Temporal lobe (tissue), 4 donors: ENCODE measurements at places on chromosomes 6 and 20. TPM values are rescaled to one million over a fixed set of nuclear protein-coding genes. Genes with fewer than 3 reads are reported as not detected.

Gene PPP1R3G
- total RNA-seq, result 1.5 TPM

Gene MRAP2
- total RNA-seq, result 2.5 TPM

Gene ASIP
- not detected for total RNA-seq

Gene BIRC7
- total RNA-seq, result not detected

Gene ZBTB12
- total RNA-seq, result 21.9 TPM

Gene BMP7
- 9.6 TPM for total RNA-seq

Gene SLC35F1
- total RNA-seq, result 80.4 TPM

Gene HLA-A
- 43.5 TPM for total RNA-seq

Gene MTO1
- 11.8 TPM for total RNA-seq

Gene KIF25
- 0.25 TPM for total RNA-seq

Gene PACSIN1
- 2.7 TPM for total RNA-seq

Gene GSTA2
- total RNA-seq, result not detected

Gene SNAP25
- total RNA-seq, result 113 TPM

Gene AIF1
- total RNA-seq, result 5.7 TPM

Gene CAGE1
- total RNA-seq, result not detected

Gene CDSN
- not detected for total RNA-seq

Gene JPH2
- total RNA-seq, result under 0.01 TPM

Gene KIAA1755
- total RNA-seq, result 2.5 TPM

Gene WDR27
- total RNA-seq, result 23.1 TPM

Gene MTFR2
- 0.25 TPM for total RNA-seq

Gene NOX3
- total RNA-seq, result not detected

Gene SLA2
- total RNA-seq, result under 0.01 TPM

Gene MYMX
- total RNA-seq, result not detected

Gene USP49
- total RNA-seq, result 14.5 TPM

Gene HSD17B8
- total RNA-seq, result 1.5 TPM

Gene C4A
- 14.5 TPM for total RNA-seq

Gene AVP
- not detected for total RNA-seq

Gene SYNDIG1
- total RNA-seq, result 16.7 TPM

Gene AIG1
- 29.5 TPM for total RNA-seq

Gene RBM24
- 26.1 TPM for total RNA-seq

Gene FBXL4
- total RNA-seq, result 19.4 TPM

Gene BCL2L1
- 42.5 TPM for total RNA-seq

Gene ARMH2
- not detected for total RNA-seq

Gene CEP57L1
- total RNA-seq, result 52.9 TPM

Gene TXLNB
- total RNA-seq, result 0.25 TPM

Gene RGS19
- total RNA-seq, result 4.9 TPM

Gene ZNF343
- 10.1 TPM for total RNA-seq

Gene PRKN
- 6.1 TPM for total RNA-seq

Gene MYBL2
- total RNA-seq, result 0.98 TPM

Gene LAMA2
- 11.8 TPM for total RNA-seq

Gene NSFL1C
- 24.1 TPM for total RNA-seq

Gene BMP2
- 6.1 TPM for total RNA-seq

Gene UNC93A
- total RNA-seq, result not detected

Gene POM121L2
- not detected for total RNA-seq

Gene ZC2HC1B
- total RNA-seq, result not detected

Gene GPLD1
- 8.9 TPM for total RNA-seq

Gene PGC
- 0.49 TPM for total RNA-seq

Gene SLC12A5
- 17.2 TPM for total RNA-seq

Gene MEI4
- total RNA-seq, result 0.25 TPM

Gene PPIL1
- total RNA-seq, result 40.1 TPM

Gene NRN1
- total RNA-seq, result 9.6 TPM

Gene CLVS2
- total RNA-seq, result 43.3 TPM

Gene TUBB1
- 0.49 TPM for total RNA-seq

Gene MAP1LC3A
- 49.2 TPM for total RNA-seq

Gene MOG
- total RNA-seq, result 0.25 TPM
